Activated CD4-positive, alpha-beta memory T cell treated with anti-CD3 and anti-CD28 coated beads for 36 hours (primary cell): ENCODE measurements at places on chromosomes 13 and 19. TPM values are rescaled to one million over a fixed set of nuclear protein-coding genes. Genes with fewer than 3 reads are reported as not detected.

Gene GRIN2D
- total RNA-seq = 0.07 TPM

Gene MAP4K1
- 205 TPM for total RNA-seq

Gene ANKRD24
- total RNA-seq = 1.8 TPM

Gene SLAIN1
- total RNA-seq = 25.8 TPM
